ENCODE measurements at places on chromosomes 3 and 15.

DNA sequence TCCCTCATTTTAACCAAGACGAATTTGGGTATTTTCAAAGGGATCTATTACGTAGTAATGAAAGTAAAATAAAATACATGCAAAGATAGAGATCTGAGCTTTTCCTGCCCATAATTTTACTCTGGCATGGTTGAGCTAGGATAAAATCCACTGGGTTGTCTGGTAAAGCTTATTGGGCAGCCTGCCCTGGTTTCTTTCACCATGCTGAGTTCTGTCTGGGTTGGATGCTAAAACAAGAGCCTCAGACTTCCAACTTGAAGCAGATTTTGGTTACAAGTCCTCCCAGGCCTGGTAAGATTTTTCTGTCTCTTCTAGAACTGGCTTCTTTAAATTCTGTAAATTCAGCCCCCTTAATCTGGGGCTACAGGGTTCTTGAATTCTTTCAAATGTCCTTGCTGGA lies 86.8 kb downstream of the SAMMSON start:
- no peak for DNase-seq

DNA sequence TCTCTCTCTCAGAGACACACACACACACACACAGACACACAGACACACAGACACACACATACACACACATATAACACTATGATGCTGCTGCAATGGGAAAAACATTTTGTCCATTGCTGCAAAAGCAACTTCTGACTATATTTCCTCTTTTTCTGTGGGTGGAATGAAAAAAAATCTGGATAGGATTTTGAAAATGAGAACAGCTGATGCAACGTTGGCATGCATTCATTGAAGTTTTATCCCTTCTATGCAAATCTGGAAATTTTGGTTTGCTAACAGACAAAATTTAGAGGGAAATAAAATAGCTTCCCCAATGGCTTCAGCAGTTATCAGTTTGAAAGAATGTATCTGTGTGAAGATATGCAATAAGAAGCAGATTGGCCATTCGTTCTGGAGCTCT lies 763.4 kb upstream of the GRM7 start:
- DNase-seq: no peak

DNA sequence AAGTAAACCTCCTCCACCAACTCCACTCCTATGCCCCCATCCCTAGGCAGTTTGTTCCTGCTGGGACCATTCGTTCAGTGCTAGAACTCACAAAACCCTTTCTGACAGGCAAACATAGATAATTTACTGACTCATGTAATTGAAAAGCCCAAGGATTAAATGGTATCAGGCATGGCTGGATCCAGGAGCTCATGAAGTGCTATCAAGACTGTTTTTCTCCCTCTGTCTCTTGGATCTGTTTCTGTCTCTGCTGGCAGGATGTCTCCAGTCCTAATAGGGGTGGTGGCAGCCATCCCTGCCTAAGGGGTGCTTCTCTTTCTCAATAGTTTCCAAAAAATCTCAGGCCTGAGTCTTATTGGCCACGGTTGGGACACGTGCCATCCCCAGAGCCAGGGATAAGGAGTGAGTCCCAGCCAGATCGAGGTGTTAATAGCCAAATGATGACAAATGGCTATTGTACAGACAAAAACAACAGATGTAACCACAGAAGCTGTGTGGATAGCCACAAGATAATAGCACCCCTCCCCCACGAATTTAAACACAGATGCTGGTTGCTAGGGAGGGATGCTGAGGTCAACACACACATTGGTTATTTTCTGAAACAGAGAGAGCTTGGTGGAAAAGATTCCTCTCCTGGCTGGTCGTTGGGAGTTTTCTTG lies 168.6 kb downstream of the SHQ1 start:
- DNase-seq: peak; percentile 48

GRCh38 chr15:92159906-92160841 lies 233.5 kb upstream of the ST8SIA2 start:
- DNase-seq: no peak

GRCh38 chr15:80856809-80857377 lies 77.7 kb downstream of the CEMIP start:
- no peak for DNase-seq

DNA sequence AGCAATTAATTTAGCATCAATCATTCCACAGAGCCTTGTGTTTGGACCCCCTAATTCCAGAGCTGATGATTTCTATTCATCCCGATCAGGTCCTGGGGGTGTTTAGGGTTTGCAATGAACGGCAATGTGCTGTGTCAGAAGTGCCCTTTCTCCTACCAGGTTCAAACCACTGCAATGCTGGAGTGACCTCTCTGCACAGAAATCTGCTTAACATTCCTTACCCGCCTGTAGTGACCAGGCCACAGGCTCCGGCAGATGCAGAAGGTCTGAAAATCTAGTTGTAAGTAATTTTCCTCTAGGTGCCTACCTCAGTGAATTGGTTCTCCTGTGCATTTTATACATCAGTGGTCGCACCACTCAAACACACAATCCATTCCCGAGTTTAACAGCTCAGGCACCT lies 725.3 kb upstream of the CFAP20DC start:
- no peak for DNase-seq

- DNase-seq: no peak
Measured at GRCh38 chr3:121803771-121804320, 31.0 kb downstream of the IQCB1 start.

DNA sequence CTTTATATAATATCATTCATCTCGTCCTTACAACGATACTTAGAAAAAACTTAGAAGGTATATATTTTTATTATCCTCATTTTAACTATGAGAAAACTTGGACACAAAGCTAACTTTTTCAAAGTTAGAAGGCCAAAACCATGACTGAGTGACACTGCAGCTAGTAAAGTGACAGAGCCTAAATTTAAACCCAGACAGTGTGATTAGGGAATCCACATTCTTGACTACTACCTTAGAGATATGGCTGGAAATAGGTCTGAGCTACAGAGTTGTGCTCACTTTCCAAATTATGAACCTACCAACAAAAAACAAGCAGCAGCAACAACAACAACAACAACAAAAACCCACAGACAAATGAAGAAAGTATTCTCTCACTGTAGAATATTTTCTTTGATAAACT lies 236.2 kb downstream of the SCAPER start:
- no peak for DNase-seq

- DNase-seq: no peak
Measured at GRCh38 chr3:51354172-51354571, 30.9 kb upstream of the MANF start.

DNA sequence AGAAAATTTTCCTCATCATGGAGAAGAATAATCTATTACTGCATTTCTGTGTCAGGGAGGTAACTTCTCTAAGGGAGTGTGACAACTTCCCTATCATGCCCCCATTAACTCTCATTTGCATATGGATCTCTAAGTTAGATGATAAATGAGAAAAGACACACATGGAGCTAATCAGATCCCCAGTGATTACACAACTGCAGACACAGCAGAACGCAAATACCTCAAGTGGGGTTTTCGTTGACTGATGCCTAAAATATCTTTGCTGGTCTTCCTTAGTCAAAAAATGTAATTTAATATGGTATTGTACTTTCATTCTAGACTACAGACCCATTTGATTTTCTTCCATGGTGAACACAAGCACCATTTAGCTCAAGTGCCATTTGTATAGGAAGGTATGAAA lies 630.5 kb downstream of the TBL1XR1 start:
- DNase-seq: no peak

GRCh38 chr3:171281256-171281992 lies 178.8 kb downstream of the TNIK start:
- no peak for DNase-seq

DNA sequence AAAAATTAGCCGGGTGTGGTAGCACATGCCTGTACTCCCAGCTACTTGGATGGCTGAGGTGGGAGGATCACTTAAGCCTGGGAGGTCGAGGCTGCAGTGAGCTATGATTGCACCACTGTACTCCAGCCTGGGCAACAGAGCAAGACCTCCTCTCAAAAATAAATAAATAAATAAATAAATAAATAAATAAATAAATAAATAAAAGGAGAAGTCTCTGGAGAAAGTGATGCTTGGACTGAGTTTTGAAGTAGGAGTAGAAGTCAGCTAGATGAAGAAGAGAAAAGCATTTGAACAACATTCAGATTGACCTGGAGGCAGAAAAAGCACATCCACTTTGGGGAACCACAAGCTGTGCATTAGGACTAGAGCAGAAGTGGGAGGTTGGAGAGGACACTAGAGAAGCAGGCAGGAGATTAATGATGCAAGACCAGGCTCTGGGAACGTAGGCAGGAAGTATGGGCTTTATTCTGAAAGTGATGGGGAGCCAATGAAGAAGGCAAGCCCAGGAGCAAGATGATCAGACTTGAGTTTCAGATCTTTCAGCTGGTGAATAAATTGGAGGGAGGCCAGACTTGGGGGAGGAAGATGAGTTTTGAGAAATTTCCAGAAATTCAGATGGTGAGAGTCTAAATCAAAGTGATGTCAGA lies 48.7 kb downstream of the KLHL6 start:
- peak; percentile 13 for DNase-seq

DNA sequence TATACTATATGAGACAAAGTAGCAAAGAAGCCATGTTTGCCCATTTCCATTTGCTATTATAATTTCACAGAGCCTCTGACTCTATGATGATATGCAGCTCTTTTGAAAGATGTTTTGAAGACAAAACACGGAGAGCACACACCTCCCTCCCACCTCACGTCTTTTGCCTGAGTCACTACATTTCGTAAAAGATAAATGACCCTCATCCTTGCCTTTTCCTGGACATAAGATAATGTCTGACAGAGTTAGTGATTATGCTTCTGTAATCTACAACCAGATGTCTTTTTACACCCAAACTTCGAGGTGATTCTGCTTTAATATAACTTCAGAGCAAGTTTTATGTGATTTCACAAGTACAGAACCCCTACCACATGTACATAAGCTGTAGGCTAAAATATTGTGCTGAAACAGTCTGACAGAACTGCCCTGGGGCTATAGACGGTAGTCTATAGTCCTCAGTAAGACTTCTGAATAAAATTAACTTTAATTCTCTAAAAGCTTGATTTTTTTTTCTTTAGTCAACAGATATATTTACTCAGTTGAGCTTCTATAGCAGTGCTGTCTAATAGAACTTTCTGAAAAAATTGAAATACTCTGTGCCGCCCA lies 99.9 kb downstream of the CD200R1L start:
- DNase-seq: no peak

DNA sequence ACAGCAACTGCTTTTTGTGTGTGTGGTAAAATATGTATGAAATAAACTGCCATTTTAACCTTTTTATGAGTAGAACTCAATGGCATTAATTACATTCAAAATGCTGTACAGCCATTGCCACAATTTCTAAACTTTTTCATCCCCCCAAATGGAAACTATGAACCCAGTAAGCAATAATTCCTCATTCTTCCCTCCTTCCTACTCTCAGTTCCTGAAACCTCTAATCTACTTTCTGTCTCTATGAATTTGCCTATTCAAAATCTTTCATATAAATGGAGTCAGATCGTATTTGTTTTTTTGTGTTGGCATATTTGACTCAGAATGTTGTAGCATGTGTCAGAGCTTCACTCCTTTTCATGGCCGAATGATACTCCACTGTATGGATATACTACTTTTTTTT lies 5.3 kb upstream of the BLM start:
- no peak for DNase-seq

DNA sequence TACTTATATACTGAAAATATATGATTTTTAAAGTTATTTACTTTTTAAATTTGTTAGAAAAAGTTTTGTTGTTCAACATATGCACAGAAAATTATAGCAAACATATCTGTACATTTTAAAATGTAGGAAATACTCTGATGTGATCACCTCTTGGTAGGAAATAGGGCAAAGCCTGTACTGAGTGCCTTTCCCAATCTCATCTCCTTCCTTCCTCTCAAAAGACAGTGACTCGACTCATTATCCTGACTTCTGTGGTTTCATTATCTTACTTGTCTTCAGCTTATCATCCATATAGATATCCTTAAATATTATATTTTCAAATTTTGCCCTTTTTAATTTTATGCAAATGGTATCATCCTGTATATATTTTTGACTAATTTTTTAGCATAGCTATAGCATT lies 18.4 kb upstream of the ALCAM start:
- no peak for DNase-seq

- no peak for DNase-seq
Measured at GRCh38 chr3:150840802-150841515, 64.3 kb downstream of the MINDY4B start.

DNA sequence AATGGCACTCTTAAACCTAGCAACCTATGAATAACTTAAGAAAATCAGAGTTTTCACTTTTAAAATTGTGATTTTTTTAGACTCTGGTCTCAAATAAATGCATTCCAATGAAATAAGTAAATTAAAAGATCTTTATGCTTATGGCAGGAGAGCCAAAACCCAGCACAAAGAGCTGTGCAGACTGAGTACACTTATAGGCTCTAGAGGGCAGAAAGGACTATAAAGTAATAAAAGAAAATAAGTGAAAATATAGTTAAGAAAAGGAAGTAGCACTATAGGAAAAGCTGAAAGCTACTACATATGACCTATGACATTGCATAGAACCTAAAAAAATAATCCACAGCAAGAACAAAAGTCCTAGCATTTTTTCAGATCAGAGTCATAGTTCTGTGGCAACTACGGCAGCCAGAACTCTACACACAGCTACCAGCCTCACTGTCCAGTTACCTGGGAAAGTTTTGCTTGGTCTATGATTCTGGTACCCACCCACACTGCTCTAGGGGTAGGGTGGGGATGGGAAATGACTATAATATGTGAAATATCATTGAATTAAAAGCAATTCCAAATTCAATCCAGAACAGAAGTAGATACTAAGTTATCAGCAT lies 30.5 kb downstream of the CLASP2 start:
- DNase-seq: no peak

GRCh38 chr3:169303660-169304059 lies 359.9 kb downstream of the MECOM start:
- DNase-seq: no peak

- DNase-seq: no peak
Measured at GRCh38 chr3:66416556-66417304, 84.1 kb downstream of the LRIG1 start.

GRCh38 chr3:184690192-184690883 lies 21.5 kb downstream of the MAGEF1 start:
- DNase-seq: no peak

- no peak for DNase-seq
Measured at GRCh38 chr3:183265157-183265642, 12.1 kb downstream of the B3GNT5 start.

DNA sequence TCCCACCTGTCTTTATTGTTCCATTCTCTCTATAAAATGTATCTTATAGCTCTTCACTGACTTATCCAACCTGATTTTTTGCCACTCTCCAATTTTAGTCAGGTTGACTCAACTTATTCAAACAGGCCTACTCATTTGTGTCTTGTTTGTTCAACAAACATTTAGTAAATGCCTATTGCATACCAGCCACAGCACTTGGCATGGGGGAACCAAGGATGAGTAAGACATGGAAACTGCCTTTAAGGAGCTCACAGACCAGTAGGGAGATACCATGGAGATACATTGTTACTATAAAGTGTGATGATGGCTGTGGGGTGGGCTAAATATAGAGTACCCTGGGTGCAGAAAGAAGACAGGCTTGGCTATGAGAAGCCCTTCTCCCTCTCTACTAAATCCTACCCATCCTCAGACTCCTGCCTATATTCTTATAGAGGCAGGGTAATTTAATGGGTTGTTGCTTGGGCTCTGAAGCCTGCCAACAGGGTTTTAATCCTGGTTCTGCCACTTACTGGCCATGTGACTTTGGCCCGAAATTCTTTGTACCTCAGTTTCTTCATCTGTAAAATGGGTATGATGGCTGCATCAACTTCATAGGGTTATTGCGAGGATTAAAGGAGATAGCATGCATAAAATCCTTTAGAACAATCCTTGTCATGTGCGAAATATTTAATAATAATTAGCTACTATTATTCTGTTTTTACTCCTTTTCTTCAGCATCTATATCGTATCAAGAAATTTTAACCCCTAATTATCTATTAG lies 348.5 kb upstream of the UMPS start:
- DNase-seq: no peak

Data from GM12865 (cell line).